ENCODE measurements at places on chromosomes 5 and 9. TPM values are rescaled to one million over a fixed set of nuclear protein-coding genes. Genes with fewer than 3 reads are reported as not detected.

DNA sequence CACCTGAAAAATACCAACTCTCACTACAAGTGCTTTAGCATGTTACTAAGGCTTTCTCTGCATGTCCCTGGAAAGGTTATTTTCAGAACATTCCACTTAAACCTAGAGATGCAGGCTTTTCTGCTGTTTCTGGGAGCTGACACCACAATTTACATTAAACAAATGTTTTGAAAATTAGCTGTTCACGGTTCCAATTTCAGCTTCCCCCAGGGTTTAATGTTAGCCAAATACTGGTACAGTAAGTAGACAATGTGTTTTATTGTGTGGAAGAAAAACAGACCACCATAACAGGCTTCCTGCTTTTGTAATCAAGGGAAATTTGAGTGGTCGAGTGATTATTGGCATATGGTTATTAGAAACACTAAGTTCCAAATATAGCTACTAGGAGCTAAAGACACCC is 32.0 kb downstream of the MACROH2A1 start:
- no peaks in the 10 kb centered on the region for H3K36me3 ChIP-seq
- no peak for DNase-seq
- no peak overlapping the region for H3K27ac ChIP-seq
- no peak overlapping the region for H3K4me3 ChIP-seq
- no peaks in the 10 kb centered on the region for H3K4me1 ChIP-seq

- H3K36me3 ChIP-seq, result no peaks in the 10 kb centered on the region
- H3K4me1 ChIP-seq, result no peaks in the 10 kb centered on the region
- H3K27me3 ChIP-seq, result no peaks in the 10 kb centered on the region
Measured at GRCh38 chr5:4027088-4027734, 431.6 kb downstream of the IRX1 start.

GRCh38 chr9:10232352-10232930 is 380.4 kb downstream of the PTPRD start:
- no peak for DNase-seq
- no peak overlapping the region for H3K4me3 ChIP-seq
- H3K27me3 ChIP-seq, result no peaks in the 10 kb centered on the region
- H3K4me1 ChIP-seq, result peaks cover 4% of the 10 kb centered on the region
- no peak overlapping the region for H3K27ac ChIP-seq

DNA sequence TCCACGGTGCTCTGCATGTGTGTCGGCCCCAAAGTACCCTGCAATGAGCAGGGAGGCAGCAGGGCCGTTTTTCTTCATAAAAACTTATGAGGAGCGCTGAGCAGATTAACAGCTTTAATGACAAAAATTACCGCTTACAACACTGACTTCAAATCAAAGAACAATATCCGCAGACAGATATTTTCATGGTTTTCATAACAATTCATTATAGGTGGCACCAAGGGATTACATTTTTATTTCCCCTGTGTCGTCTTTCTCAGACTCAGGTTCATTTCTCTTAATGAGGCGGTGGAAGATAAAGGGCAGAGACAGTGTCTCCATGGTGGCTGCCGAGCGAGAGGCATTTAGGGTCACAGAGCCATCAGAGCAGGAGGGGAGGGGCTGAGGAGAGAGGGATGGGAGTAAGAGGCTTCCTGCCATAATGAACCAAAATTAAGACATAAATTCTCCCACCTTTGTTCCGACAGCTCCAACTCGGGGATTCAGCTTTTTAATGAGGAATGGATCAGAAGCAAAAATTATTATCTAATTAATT is 240.7 kb upstream of the CLINT1 start:
- no peaks in the 10 kb centered on the region for H3K27me3 ChIP-seq
- no peak overlapping the region for H3K27ac ChIP-seq
- no peaks in the 10 kb centered on the region for H3K36me3 ChIP-seq
- DNase-seq, result no peak

- H3K27ac ChIP-seq, result no peak overlapping the region
- no peaks in the 10 kb centered on the region for H3K36me3 ChIP-seq
- peaks cover 51% of the 10 kb centered on the region for H3K27me3 ChIP-seq
- peak overlapping the region; percentile 46 for H3K4me3 ChIP-seq
Measured at GRCh38 chr5:139391570-139392323, 2.0 kb upstream of the MZB1 start.

GRCh38 chr5:74521401-74521800 is 119.1 kb downstream of the ENC1 start:
- no peak overlapping the region for H3K4me3 ChIP-seq
- H3K27me3 ChIP-seq, result no peaks in the 10 kb centered on the region
- DNase-seq, result no peak
- no peak overlapping the region for H3K27ac ChIP-seq
- H3K4me1 ChIP-seq, result peaks cover 6% of the 10 kb centered on the region

DNA sequence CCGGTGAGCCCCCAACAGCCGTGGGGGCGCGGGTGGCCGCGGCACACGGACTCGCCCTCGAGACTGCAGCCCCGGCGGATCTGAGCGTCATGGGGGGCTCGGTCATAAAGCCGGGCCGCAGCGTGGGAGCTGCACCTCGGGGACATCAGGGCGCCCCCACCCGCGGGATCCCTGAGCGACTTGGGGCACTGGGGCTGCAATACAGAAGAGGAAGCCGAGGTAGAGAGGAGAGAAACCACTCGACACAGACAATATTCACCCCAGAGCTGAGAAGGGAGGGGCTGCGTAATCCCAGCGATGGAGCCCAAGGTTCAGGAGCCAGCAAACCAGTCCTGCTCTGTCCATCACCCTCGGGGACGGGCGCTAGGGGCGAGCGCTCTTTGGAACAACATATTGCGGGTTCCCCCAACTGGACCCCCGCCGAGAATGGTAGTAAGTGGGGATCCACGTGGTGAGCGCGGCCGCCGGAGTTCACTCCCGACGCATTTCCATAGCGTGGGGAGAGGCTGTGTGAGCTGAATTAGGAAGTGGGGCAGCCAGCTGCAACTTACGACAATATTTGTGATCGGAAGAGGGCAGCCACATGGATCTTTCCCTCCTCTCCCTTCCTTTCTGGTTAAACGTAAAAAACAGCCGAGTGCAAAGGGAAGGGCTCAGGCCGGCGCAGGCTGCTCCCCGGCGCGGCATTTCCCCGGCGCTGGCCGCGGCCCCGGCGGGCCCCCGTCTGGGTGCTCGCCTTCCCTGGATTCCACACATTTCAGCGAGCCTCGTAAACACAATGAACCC is 9.9 kb downstream of the PTCH1 start:
- H3K27me3 ChIP-seq, result no peaks in the 10 kb centered on the region
- H3K4me3 ChIP-seq, result peak overlapping the region; percentile 93
- peak overlapping the region; percentile 91 for H3K27ac ChIP-seq
- peaks cover 8% of the 10 kb centered on the region for H3K4me1 ChIP-seq

- H3K36me3 ChIP-seq, result no peaks in the 10 kb centered on the region
- H3K4me1 ChIP-seq, result no peaks in the 10 kb centered on the region
- no peak overlapping the region for H3K27ac ChIP-seq
- peaks cover 19% of the 10 kb centered on the region for H3K27me3 ChIP-seq
Measured at GRCh38 chr5:172727551-172727950, 43.4 kb downstream of the DUSP1 start.

GRCh38 chr5:160701403-160701802 is 150.6 kb downstream of the ATP10B start:
- no peak overlapping the region for H3K27ac ChIP-seq
- no peaks in the 10 kb centered on the region for H3K27me3 ChIP-seq
- H3K36me3 ChIP-seq, result no peaks in the 10 kb centered on the region
- H3K4me3 ChIP-seq, result no peak overlapping the region
- H3K4me1 ChIP-seq, result peaks cover 3% of the 10 kb centered on the region

GRCh38 chr9:137763271-137763955 is 114.2 kb upstream of the CACNA1B start:
- no peak overlapping the region for H3K27ac ChIP-seq
- H3K4me1 ChIP-seq, result no peaks in the 10 kb centered on the region
- H3K27me3 ChIP-seq, result no peaks in the 10 kb centered on the region

DNA sequence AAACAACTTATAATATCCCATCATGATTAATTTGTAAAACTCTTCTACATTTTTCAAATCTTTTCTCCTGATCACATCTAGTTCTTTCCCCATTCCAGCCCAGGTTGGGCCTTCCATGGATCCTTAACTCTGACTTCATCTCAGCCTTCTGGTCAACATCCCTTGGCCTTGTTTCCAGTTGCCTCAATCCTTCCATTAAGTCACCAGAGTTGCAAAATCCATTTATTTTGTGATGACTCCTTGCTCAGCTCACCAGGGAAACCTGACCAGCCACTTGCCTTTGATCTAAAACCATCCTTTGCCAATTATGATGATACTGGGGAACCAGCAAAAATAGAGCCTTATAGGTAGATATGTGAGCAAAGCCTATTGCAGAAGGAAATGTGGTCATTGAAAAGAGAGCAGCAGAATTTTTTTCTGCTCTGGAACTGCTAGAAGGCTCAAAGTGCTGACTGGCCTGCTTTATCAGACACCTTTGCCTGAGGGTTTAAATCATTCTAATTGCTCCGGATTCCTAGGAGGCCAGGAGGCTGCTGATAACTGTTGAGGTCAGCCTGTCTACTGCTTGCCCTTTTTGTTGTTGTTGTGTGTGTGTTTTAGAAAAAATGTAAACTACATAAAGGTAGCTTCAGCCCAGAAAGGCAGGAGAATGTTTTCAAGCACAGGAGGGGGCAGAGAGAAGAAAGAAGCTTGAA is 512.2 kb upstream of the GRIA1 start:
- no peak overlapping the region for H3K4me3 ChIP-seq
- H3K27me3 ChIP-seq, result no peaks in the 10 kb centered on the region
- no peaks in the 10 kb centered on the region for H3K4me1 ChIP-seq
- peaks cover 2% of the 10 kb centered on the region for H3K36me3 ChIP-seq
- no peak for DNase-seq
- no peak overlapping the region for H3K27ac ChIP-seq

DNA sequence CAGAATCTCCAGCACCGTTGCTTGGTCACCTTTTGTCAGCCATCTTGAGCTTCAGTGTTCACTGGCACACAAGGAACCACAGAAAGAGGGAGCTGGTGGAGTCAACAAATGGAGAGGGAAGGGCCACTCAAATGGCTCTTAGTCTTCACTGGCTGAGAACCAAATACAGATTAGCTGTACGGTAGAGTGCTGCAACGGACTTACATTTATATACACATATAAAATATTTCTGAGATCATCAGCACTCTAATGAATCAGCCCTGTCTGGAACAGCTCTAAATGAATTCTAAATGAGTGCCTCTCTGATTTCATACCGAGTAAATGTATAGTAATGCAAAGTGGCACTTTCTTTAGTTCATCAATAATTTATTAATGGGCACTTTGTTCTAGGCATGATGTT is 24.8 kb downstream of the KCTD16 start:
- H3K27ac ChIP-seq, result no peak overlapping the region
- peaks cover 4% of the 10 kb centered on the region for H3K4me1 ChIP-seq

DNA sequence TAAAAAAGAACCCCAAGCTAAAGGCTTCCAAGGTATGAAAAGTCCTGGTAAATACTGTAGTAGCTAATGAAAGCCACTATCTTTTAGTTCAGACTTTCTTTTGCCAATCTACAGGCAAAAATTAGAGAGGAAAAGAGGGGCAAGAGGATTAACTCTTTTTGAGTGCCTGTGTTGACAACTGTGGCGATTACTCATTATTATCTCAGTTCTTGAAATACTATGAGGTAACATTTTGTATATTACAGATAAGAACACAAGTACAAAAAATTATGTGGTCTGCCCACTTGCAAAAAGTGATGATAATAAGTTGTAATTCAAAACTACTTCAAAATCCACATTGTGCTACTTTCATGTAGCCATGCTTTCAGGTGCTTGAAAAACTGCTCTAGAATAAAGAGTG is 144.0 kb downstream of the DTWD2 start:
- no peak overlapping the region for H3K27ac ChIP-seq
- no peak overlapping the region for H3K4me3 ChIP-seq
- H3K36me3 ChIP-seq, result no peaks in the 10 kb centered on the region
- no peak for DNase-seq
- H3K4me1 ChIP-seq, result no peaks in the 10 kb centered on the region

DNA sequence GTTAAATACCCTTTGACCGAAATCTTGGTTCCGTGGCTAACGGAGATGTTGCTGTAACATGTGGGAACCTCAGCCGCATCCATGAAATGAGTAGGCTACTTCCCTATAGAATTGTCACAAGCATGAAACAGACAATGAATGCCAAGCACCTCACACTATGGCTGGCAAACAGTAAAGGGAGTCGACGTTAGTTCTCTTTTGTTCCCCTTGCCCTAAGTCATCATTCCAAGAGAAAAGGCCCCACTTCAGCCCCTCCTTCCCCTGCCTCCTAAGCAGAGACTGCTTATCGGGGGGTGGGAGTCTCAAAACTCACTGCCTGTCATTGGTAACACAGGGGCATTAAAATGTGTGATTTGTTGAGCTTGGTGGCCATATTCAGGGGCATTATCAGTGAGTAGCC is 159.6 kb downstream of the MAPKAP1 start:
- H3K27ac ChIP-seq, result peak overlapping the region; percentile 47
- peaks cover 20% of the 10 kb centered on the region for H3K4me1 ChIP-seq
- no peak overlapping the region for H3K4me3 ChIP-seq
- DNase-seq, result peak; percentile 73
- no peaks in the 10 kb centered on the region for H3K27me3 ChIP-seq

DNA sequence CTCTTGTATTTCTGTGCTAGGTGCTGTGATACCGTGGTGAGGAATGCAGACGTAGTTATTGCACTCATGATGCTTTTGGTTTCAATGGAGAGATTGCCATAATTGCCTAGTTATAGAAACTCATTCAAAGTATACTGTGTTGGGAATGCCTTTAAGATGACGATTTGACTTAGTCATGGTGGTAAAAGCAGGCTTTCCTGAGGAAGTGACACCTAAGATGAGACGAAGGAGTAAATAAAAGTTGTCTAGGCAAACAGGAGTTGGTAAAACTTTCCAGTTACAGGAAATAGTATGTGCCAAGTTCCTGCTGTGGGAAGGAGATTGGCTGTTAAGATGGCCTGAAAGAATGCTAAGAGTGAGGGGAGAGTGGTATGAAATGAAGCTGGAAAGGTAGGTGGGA is 48.1 kb downstream of the FOCAD start:
- no peak for DNase-seq
- no peaks in the 10 kb centered on the region for H3K36me3 ChIP-seq
- H3K4me1 ChIP-seq, result no peaks in the 10 kb centered on the region
- H3K27me3 ChIP-seq, result no peaks in the 10 kb centered on the region
- no peak overlapping the region for H3K4me3 ChIP-seq
- no peak overlapping the region for H3K27ac ChIP-seq

- no peak overlapping the region for H3K27ac ChIP-seq
- DNase-seq, result no peak
Measured at GRCh38 chr5:9157811-9158210, 388.1 kb downstream of the SEMA5A start.

- peaks cover 21% of the 10 kb centered on the region for H3K4me1 ChIP-seq
- no peaks in the 10 kb centered on the region for H3K36me3 ChIP-seq
- DNase-seq, result no peak
- H3K27me3 ChIP-seq, result no peaks in the 10 kb centered on the region
- H3K4me3 ChIP-seq, result no peak overlapping the region
Measured at GRCh38 chr9:113589890-113590289, 126.4 kb downstream of the RGS3 start.

GAS1 gene
- total RNA-seq, result 104 TPM

SLC6A3 gene
- 0.32 TPM for total RNA-seq

ROPN1L gene
- not detected for total RNA-seq

ANKRD31 gene
- total RNA-seq, result 0.74 TPM

CAMK2A gene
- total RNA-seq, result 0.09 TPM

IFNA21 gene
- total RNA-seq, result not detected
